ENCODE measurements at places on chromosomes 3 and 15.

DNA sequence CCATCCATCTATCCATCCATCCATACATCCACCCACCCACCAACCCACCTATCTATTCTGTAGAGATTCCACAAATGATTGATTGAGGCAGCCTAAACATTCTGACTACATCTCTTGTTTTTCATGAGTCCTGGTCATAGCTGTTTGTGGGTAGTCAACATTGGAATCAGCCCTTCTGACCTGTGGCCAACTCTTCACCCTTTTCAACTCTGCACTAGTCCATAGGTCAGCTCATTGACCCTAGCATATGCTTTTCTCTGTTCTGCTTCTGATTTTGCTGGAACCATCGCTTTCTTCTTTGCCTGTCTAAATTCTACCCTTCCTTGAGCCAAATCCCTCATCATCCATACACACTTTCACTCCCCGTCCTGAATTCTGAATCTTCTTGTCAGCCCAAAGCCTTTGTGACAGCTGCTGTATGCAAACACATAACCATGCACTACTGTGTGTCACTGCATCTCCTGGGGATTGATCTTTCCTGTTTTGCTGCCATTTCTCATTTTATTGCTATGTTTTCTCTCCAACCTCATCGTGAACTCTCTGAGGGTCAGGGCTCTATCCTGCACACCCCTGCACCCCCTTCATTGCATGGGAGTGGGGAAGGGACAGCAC, 16.8 kb upstream of the KCTD6 start:
- no peak for DNase-seq

DNA sequence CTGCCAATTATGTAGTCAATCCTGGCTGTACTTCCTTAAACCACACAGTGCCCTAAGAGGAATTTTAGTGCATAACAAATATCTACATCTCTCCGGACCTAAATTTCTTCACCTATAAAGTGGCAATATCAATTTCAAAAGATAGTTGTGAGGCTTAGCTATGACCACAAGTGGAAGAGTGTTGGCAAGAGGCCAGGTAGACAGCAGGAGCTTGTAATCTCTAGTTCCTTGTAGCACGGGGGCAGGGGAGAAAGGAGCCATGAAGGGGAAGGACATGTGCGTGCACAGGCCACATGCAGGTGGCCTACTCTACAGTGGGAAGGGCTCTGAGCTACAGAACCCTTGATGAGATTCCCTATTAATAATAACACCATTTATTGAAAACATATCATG, 269.7 kb downstream of the ABHD5 start:
- DNase-seq = no peak

GRCh38 chr3:81871358-81872155, 110.1 kb upstream of the GBE1 start:
- no peak for DNase-seq

- DNase-seq = no peak
Measured at GRCh38 chr3:189317911-189318310, 146.1 kb downstream of the TPRG1 start.

GRCh38 chr15:67193223-67193990, 61.1 kb downstream of the AAGAB start:
- DNase-seq = no peak

GRCh38 chr3:25218362-25218761, 209.7 kb upstream of the RARB start:
- DNase-seq = no peak

All from RCC 7860 (cell line).